Activated CD4-positive, alpha-beta memory T cell treated with anti-CD3 and anti-CD28 coated beads, Interleukin-2, amount 10 ng/mL, durations not matched to agents 7 days and 5 days (primary cell): ENCODE measurements at places on chromosomes 12 and 14. TPM values are rescaled to one million over a fixed set of nuclear protein-coding genes. Genes with fewer than 3 reads are reported as not detected.
A peak's percentile ranks its signal among the peaks of the same experiment; 100 is the strongest.

- H3K4me3 ChIP-seq, result no peak overlapping the region
- H3K4me1 ChIP-seq, result peaks cover 15% of the 10 kb centered on the region
- H3K27ac ChIP-seq, result no peak overlapping the region
- H3K36me3 ChIP-seq, result peaks cover 22% of the 10 kb centered on the region
- no peaks in the 10 kb centered on the region for H3K27me3 ChIP-seq
Measured at GRCh38 chr12:47156167-47156736, 76.5 kb upstream of the AMIGO2 start.

DNA sequence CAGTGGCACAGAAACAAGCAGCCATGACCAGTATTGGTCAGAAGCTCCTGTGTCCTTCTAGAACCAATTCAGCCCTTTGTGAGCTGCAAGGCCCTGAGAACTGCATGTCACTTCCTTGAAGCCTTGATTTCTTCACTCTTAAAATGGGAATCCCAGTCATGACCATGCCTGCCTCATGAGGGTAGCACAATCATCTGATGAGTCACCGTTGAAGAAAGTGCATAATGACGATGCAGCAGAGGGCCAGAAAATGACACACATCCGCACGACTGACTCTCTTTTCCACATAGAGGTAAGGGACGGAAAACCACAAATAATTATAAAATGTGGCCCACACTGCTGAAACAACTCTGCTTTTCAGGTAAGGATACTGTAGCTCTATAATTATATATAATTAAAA, 777.4 kb downstream of the BCL11B start:
- no peaks in the 10 kb centered on the region for H3K36me3 ChIP-seq
- DNase-seq, result peak; percentile 17
- no peak overlapping the region for H3K4me3 ChIP-seq
- H3K27me3 ChIP-seq, result no peaks in the 10 kb centered on the region
- no peak overlapping the region for H3K27ac ChIP-seq

GRCh38 chr12:79527473-79527872, 163.3 kb downstream of the PAWR start:
- H3K27ac ChIP-seq, result no peak overlapping the region
- no peaks in the 10 kb centered on the region for H3K27me3 ChIP-seq
- no peak for DNase-seq
- no peaks in the 10 kb centered on the region for H3K36me3 ChIP-seq
- H3K4me3 ChIP-seq, result no peak overlapping the region

- peaks cover 52% of the 10 kb centered on the region for H3K4me1 ChIP-seq
- no peak for DNase-seq
Measured at GRCh38 chr12:26938701-26939062, 412 bp downstream of the FGFR1OP2 start.

GRCh38 chr14:68576496-68577244, 216.2 kb downstream of the ZFP36L1 start:
- H3K4me1 ChIP-seq, result no peaks in the 10 kb centered on the region
- H3K36me3 ChIP-seq, result no peaks in the 10 kb centered on the region
- no peak overlapping the region for H3K4me3 ChIP-seq
- no peaks in the 10 kb centered on the region for H3K27me3 ChIP-seq

- DNase-seq, result no peak
- H3K27ac ChIP-seq, result no peak overlapping the region
- H3K4me3 ChIP-seq, result no peak overlapping the region
- H3K4me1 ChIP-seq, result no peaks in the 10 kb centered on the region
Measured at GRCh38 chr12:59429766-59430165, 166.1 kb upstream of the SLC16A7 start.

DNA sequence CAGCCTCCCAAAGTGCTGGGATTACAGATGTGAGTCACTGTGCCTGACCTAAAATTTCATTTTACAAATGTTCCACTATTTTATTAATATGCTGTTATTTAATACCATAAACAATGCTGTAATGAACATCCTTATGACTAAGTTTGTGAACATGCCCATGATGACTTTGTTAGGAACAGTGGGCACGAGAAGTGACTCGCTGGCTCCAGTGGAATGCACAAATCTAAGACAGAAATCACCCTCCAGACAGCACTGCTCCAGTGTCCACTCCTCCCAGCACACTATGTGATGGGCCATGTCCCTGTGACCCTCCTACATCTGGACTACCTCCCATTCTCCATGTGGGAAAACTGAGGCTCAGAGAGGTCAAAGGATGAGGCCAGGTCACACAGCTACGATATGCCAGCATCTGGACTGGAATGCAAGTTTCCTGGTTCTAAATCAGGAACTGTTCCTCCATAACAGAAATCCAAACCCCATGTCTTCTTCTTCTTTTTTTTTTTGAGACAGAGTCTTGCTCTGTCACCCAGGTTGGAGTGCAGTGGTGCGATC, 57.9 kb downstream of the GPR68 start:
- no peak for DNase-seq
- peaks cover 72% of the 10 kb centered on the region for H3K36me3 ChIP-seq
- H3K27me3 ChIP-seq, result no peaks in the 10 kb centered on the region
- no peak overlapping the region for H3K4me3 ChIP-seq
- no peak overlapping the region for H3K27ac ChIP-seq

- H3K27me3 ChIP-seq, result no peaks in the 10 kb centered on the region
- H3K4me1 ChIP-seq, result peaks cover 26% of the 10 kb centered on the region
- no peak for DNase-seq
Measured at GRCh38 chr12:120960657-120961056, 17.7 kb upstream of the HNF1A start.

DNA sequence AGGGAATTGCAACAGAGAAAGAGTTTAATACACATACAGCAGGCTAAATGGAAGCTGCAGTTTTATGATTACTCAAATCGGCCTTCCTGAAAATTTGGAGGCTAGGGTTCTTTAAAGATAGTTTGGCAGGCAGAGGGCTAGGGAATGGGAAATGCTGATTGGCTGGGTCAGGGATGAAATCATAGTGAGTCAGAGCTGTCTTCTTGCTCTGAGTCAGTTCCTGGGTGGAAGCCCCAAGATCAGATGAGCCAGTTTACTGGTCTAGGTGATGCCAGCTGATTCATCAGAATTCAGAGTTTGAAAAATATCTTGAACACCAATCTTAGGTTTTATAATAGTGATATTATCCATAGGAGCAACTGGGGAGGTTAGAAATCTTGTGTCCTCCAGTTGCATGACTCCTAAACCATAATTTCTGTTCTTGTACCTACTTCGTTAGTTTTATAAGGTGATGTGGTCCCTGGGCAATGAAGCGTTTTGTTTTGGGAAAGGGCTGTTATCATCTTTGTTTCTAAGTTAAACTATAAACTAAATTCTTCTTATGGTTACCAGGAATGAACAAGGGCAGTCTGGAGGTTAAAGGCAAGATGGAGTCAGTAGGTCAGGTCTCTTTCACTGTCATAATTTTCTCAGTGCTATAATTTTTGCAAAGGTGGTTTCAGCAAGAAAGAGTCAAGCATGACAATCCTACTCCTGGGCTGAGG, 257.8 kb upstream of the CCDC196 start:
- H3K27me3 ChIP-seq, result peaks cover 13% of the 10 kb centered on the region
- no peak overlapping the region for H3K4me3 ChIP-seq
- no peak overlapping the region for H3K27ac ChIP-seq
- H3K4me1 ChIP-seq, result peaks cover 15% of the 10 kb centered on the region

- H3K36me3 ChIP-seq, result no peaks in the 10 kb centered on the region
- H3K4me3 ChIP-seq, result no peak overlapping the region
- no peak for DNase-seq
- H3K27ac ChIP-seq, result no peak overlapping the region
Measured at GRCh38 chr14:20603813-20604690, 12.9 kb upstream of the RNASE12 start.

DNA sequence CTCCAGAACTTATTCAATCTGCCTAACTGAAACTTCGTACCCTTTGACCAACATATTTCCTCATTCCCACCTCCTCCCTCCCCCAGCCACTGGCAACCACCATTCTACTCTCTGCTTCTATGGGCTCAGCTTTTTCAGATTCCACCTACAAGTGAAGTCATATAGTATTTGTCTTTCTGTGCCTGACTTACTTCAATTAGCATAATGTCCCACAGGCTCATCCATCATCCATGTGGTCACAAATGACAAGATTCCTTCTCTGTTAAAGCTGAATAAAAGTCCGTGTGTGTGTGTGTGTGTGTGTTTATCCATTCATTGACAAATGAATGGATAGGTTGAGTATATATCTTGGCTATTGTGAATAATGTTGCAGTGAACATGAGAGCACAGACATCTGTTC, 1.3 kb upstream of the C14orf39 start:
- no peak for DNase-seq
- peaks cover 19% of the 10 kb centered on the region for H3K27me3 ChIP-seq
- no peak overlapping the region for H3K4me3 ChIP-seq
- H3K27ac ChIP-seq, result no peak overlapping the region
- H3K36me3 ChIP-seq, result no peaks in the 10 kb centered on the region

GRCh38 chr12:14810167-14810952, 3.6 kb downstream of the SMCO3 start:
- no peaks in the 10 kb centered on the region for H3K27me3 ChIP-seq
- H3K4me1 ChIP-seq, result peaks cover 16% of the 10 kb centered on the region
- H3K27ac ChIP-seq, result no peak overlapping the region
- H3K36me3 ChIP-seq, result no peaks in the 10 kb centered on the region
- no peak for DNase-seq
- H3K4me3 ChIP-seq, result no peak overlapping the region

GRCh38 chr12:79643821-79644220, 46.9 kb downstream of the PAWR start:
- H3K27me3 ChIP-seq, result peaks cover 2% of the 10 kb centered on the region
- H3K4me1 ChIP-seq, result no peaks in the 10 kb centered on the region
- no peak overlapping the region for H3K27ac ChIP-seq
- H3K36me3 ChIP-seq, result no peaks in the 10 kb centered on the region

- no peak overlapping the region for H3K27ac ChIP-seq
- H3K4me3 ChIP-seq, result no peak overlapping the region
- DNase-seq, result no peak
- H3K4me1 ChIP-seq, result no peaks in the 10 kb centered on the region
- H3K27me3 ChIP-seq, result no peaks in the 10 kb centered on the region
- H3K36me3 ChIP-seq, result no peaks in the 10 kb centered on the region
Measured at GRCh38 chr12:91055976-91056375, 1.8 kb downstream of the KERA start.

GRCh38 chr14:21748869-21749303, 75.3 kb upstream of the OR4E1 start:
- H3K36me3 ChIP-seq, result no peaks in the 10 kb centered on the region
- peak overlapping the region; percentile 65 for H3K27ac ChIP-seq
- peak overlapping the region; percentile 61 for H3K4me3 ChIP-seq
- peaks cover 17% of the 10 kb centered on the region for H3K27me3 ChIP-seq
- peaks cover 9% of the 10 kb centered on the region for H3K4me1 ChIP-seq

GRCh38 chr12:52311285-52311648, 9.9 kb downstream of the KRT83 start:
- DNase-seq, result no peak
- H3K27me3 ChIP-seq, result peaks cover 67% of the 10 kb centered on the region
- H3K27ac ChIP-seq, result no peak overlapping the region
- H3K36me3 ChIP-seq, result no peaks in the 10 kb centered on the region
- H3K4me3 ChIP-seq, result no peak overlapping the region

DNA sequence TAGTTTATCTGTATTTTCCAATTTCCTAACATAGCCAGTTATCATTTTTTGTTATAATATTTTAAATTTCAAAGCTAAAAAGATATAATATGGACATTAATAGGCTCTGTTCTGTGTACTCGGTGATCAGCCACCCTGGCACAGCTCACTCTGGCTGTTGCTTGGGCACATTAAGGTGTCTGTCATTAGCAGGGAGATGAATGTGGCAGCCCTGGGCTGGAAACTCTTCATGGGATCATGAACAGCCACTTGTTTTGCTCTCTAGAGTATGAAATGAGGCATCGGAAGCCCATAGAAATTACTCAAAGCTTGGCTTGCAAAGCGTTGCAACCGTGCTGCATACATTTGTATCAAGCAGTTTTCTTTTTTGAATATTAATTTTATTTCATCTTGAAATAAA, 233.2 kb downstream of the DACT1 start:
- peaks cover 3% of the 10 kb centered on the region for H3K27me3 ChIP-seq
- H3K36me3 ChIP-seq, result no peaks in the 10 kb centered on the region
- no peak overlapping the region for H3K4me3 ChIP-seq
- DNase-seq, result no peak
- no peaks in the 10 kb centered on the region for H3K4me1 ChIP-seq

DNA sequence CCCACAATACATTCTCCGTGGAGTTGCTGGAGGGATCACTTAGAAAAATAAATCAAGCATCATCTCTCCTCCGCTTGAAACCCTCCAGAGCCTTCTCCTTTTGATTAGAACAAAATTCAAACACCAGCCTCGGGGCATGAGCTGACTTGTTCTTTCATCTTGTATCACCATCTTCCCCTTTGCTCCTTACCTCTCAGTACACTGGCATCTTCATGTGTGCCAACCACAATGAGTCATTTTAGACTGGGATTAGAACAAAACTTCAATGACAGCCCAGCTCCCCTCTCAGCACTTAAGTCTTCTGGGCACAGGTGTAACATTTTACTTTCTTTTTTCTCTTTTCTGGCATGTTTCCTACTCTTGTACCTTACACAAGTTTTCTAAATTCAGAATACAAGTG, 1159.2 kb upstream of the TMEM132C start:
- no peaks in the 10 kb centered on the region for H3K36me3 ChIP-seq
- no peak for DNase-seq
- peaks cover 14% of the 10 kb centered on the region for H3K27me3 ChIP-seq
- peaks cover 4% of the 10 kb centered on the region for H3K4me1 ChIP-seq

DNA sequence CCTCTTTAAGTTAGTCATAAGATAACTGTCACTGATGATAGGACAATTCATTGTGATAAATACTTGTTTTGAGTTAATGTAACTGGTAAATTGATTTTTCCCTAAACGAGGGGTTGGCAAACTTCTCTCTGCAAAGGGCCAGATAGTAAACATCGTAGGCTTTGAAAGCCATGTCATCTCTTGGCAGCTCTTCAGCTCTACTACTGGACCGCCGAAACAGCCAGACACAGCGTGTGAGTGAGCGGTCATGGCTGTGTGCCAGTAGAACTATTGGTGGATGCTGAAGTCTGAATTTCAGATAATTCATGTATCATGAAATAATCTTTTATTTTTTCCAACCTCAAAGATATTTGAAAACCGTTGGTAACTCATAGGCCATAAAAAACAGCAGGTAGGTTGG, 9.9 kb downstream of the PIWIL1 start:
- H3K4me3 ChIP-seq, result no peak overlapping the region
- H3K27ac ChIP-seq, result no peak overlapping the region
- DNase-seq, result no peak
- H3K4me1 ChIP-seq, result no peaks in the 10 kb centered on the region

The KRT76 gene
- total RNA-seq, result not detected

The BAZ2A gene
- total RNA-seq, result 121 TPM

The PRKD1 gene
- not detected for total RNA-seq

The AQP2 gene
- not detected for total RNA-seq

The ITGB7 gene
- total RNA-seq, result 780 TPM

The HOXC9 gene
- total RNA-seq, result not detected

The STXBP6 gene
- not detected for total RNA-seq

The DDN gene
- total RNA-seq, result 0.23 TPM

The OAS1 gene
- total RNA-seq, result 246 TPM
